ENCODE measurements at places on chromosomes 1 and 21.
A peak's percentile ranks its signal among the peaks of the same experiment; 100 is the strongest.

GRCh38 chr1:88061492-88062177 lies 622.4 kb upstream of the PKN2 start:
- DNase-seq, result peak; percentile 38

- no peak for DNase-seq
Observed at GRCh38 chr1:211549092-211549711, 29.8 kb downstream of the SLC30A1 start.

GRCh38 chr21:44521301-44521927 lies 18.6 kb downstream of the KRTAP10-1 start:
- no peak for DNase-seq

DNA sequence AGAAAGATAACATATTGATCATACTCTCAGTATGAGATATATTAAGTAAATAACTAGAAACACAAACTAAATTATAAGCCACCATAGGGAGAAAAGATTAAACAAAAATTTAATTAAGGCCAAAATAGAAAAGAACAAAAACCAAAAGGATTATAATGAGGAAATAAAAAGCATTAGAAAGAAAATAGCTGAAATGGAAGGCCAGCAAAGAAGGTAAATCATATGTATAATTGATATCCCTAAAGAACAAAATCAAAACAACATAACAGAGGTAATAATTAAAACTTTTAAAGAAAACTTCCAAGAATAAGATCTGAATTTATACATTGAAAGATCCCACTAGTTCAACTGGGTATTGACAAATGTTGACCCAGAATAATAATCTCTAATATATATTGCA lies 453.0 kb downstream of the LRRIQ3 start:
- DNase-seq, result no peak

- DNase-seq, result no peak
Observed at GRCh38 chr1:89989799-89990198, 5.1 kb upstream of the ZNF326 start.

DNA sequence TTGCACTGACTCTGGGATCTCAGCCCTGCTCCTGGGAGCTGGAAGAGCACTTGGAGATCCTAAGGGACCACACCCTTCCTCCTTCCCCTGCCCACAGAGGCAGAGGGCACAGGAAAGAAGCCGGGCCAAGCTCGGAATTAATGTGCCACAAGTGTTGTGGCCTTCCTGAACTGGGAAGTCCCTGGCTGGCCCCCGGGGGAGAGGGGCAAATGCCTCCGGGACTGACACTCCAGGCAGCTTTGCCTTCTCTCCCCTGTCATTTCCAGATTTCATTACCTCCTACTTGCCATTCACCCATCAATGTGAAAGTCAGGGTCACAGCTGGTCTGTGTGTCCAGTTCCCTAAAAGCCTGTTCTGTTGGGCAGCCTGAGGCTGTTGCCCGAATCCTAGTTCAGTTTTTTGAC lies 21.7 kb downstream of the SESN2 start:
- DNase-seq, result no peak

DNA sequence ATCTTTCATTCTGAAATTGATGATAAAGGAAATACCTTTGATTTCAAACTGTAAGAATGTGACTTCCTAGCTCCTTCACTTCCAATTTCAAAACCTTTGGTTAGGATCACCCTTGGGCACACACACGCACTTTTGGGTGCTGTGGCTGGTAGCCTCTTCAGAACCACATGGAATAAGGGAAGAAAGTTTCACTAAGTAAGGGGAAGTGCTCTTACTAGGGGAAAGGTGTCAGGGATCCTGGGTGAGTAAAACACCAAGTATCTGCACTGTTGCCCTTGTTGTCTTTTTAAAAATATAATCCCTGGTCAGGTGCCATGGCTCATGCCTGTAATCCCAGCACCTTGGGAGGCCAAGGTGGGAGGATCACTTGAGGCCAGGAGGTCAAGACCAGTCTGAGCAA lies 132.4 kb downstream of the SDCCAG8 start:
- no peak for DNase-seq

DNA sequence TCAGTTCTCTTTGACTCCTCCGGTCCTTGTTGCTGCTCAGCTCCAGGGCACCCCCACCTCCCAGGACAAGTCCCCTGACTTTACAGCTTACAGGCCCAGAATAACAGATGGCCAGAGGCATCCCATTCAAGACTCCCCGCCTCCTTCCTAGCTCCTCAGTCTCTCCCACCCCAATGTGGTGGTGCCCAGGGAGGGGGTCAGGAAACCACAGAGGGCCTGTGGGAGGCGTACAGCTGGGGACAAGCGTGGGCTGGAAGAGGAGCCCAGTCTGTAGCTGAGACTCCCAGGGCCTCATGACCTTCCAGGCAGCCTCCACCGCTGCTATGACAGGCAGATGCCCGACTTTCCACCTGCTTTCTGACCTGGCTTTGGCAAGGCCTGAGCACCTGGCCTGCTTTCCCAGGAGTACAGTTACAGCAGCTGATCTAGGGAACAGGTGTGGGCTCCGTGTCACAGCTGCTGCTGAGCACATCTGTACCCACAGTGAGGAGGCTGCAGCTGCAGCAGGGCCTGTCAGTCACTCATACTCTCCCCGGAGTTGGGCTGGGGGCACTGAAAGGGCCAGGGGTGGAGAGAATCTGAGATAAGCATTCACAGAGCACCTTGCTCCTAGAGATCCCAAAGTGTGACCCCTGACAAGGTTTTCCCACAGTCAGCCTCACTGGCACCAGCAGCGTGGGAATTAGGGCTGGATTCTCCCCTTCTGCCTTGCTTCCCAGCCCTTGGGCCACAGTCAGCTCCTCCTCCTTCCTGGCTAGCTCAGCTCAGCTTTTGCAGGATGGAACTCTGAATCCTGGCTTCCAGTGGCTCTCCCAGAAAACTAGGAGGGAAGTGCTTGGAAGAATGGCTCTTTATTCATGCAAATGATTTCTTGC lies 7.1 kb upstream of the NAV1 start:
- DNase-seq, result no peak

DNA sequence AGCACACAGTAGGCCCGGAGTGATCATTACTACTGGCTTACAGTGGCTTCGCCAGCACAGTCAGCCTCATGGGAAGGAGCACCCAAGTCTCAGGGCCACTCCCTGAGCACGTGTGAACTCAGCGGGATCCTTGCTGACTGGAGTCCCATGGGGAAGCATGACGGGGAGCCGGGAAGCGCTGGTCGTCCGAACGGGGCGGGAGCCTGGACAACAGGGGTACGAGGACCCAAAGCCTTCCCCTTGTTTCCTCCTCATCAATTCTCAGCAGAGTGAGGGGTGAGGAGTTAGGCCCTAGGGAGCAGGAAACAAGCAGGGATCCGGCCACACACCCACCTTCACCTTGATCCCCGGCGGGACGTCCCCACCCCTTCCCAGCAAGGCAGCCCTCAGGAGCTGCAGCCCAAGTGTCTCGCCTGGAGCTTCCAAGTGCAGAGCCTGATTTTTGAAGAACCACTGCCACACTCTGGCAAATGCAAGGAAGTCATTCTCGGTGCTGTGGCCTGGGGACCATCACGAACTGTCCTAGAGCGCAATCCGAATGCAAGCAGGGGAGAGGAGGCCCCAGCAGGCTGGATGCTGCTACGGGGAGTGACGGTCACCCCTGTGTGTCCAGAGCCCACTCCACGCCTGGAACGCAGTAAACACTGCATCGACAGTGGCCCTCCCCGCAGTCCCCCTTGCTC lies 35.5 kb downstream of the TOMM20 start:
- DNase-seq, result peak; percentile 38

- DNase-seq, result no peak
Observed at GRCh38 chr1:156465747-156466365, 34.7 kb downstream of the MEF2D start.

DNA sequence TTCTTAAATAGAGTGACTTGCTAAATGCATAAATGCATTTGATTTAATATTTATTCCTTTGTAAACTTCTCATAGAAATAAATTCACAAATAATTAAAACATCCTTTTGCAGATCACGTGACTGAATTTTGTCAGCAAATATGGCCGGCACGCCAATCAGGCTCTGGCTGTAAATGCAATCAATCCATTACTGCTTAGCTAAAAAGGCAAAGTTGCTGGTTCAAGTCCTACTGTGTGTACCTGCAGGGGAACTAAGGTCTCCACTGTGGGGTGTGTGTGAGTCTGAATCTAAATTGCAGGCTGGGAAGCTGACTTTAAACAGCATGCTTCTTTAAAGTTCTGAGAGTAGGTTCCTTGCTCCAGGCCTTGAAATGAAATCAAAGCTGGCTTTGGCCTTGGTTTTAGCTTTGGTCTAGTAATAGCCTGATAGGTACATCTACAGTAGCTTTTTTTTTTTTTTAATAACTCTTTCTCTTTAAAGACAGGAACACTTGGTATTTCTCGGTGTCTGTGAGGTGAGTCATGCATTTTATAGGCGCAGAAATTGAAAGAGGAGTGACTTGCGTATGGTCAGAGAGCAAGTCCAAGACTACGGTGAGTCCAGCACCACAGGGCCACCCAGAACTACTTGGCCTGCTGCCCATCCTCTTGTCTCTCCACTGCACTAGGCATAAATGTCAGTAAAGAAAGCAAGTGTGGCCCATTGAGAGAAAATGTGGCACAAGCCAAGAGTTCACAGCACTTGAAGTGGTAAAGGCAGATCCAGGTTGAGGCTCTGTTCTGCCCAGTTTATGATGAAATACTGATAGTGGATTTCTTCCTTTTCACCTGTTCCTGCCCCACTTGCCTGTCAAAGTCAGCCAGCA lies 36.2 kb upstream of the LYST start:
- DNase-seq, result no peak

DNA sequence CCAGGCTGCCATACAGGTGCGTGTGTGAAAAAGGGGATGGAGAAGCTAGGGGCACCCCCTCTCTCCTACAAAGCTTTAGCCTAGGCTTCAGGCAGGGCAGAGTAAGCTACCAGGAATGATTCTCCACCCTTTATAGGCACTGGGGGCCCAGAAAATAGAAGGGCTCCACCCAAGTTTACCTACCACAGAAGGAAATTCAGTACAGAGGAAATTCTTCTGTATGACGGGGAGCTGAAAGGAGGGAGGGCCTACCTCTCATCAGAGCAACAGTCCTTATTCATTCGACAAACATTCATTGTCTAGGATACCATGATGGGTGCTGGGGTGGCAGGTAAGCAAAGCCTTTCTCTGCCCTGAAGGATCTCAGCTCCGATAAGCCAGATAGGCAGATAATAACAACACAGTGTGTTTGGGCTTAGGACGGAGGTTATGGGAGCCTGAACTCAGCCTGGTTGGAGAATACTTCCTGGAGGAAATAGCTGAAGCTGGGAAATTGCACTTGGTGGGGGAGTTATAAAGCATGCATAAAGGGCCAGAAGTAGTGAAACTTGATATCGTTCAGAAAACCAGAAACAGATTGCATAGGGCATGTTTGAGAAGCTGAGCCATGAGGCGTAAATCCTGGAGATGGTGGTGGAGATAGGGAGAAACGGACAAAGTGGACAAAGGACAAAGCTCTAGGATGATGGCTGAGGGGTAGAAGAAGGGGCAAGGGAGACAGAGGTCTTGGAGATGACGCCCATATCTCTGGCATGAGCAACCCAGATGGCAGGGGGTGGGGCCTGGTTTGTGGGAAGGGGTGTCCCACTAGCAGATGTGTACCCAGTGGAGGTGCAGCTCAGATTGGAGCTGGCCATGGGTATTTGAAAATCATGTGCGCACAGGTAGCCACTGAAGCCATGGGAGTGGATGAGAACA lies 5.3 kb upstream of the P3R3URF start:
- no peak for DNase-seq
